Stimulated activated CD8-positive, alpha-beta memory T cell treated with anti-CD3 and anti-CD28 coated beads, Interleukin-4, amount 100 ng/mL, for 1 hour (primary cell): ENCODE measurements at places on chromosomes 5 and 9.

- DNase-seq, result no peak
These were observed 23.7 kb downstream of the KDM4C start for GRCh38 chr9:6781476-6781875.

- no peak for DNase-seq
These were observed 277.9 kb upstream of the CDH9 start for GRCh38 chr5:27316271-27316650.

- DNase-seq, result no peak
These were observed 10.1 kb downstream of the ROR2 start for GRCh38 chr9:91939978-91940377.

DNA sequence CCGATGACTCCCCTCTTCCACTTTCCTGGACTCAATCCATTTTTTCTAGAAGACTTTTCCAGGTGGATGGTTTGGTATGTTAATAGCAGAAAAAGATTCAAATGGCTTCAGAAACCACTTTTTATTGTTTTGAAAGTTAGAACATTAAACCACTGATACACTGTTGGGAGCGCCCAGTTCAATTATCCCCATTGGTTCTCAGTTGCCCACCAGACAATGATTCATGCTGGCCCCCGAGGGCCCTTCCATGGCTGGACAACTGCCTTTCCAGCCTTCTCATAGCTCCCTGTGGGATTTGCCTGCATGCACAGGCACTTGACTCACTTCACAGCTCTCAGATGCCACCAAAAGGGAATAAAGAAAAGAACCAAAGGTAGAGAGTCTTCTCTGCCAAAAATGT is 21.3 kb upstream of the ANKRD34B start:
- no peak for DNase-seq

GRCh38 chr5:95801961-95802360 is 20.6 kb downstream of the GLRX start:
- no peak for DNase-seq

- no peak for DNase-seq
These were observed 181.0 kb upstream of the GHR start for GRCh38 chr5:42242210-42242609.

DNA sequence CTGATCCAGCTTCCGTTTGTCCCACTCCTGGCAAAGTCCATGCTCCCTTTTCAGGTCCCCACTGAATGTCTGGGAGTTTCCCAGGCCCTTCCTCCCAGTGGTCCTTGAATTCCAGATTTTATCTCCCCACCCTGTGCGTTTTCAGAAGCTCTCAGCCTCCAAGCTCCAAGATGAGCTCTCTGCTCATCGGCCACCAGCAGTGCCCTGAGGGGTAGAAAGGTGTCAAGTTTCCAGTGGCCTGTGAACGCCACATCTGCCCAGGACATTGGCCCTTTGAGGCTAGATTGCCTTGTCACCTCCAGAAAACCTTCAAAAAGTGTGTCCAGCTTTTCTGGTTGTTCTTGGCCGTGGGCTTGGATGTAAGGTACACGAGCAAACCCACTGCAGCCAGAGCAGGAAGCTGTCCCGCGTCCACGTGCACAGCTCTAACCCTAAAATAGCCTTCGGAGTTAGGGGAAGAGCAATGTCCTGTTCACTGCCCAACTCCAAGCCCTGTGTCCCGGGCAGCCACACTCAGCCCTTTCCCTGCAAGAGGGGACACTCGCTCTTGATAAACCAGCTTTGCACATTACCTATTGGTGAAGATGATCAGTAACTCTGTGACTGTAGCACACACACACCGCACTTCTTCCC is 10.9 kb upstream of the LRRC14B start:
- DNase-seq, result no peak

GRCh38 chr5:123855609-123856008 is 343.6 kb downstream of the CSNK1G3 start:
- DNase-seq, result no peak

DNA sequence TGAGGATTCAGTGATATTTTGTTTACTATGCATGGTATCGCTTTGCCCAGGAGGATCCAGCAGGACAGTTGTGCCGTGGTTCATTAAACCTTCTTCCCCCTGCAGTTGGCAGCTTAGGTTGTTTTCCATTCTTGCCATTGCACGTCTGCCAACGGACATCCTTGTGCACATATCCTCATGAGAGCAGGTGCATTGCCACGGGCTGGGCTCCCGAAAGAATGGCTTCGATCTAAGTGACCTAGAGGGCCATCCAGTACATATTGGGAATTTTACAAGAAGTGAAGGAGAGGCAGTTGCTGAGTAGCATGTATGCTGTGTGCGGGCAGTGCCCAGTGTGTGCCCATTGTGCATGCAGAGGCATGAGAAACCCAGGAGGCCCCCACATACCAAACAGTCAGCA is 22.1 kb downstream of the HRH2 start:
- no peak for DNase-seq

- DNase-seq, result no peak
These were observed 203.5 kb upstream of the DAPK1 start for GRCh38 chr9:87294126-87294525.

- DNase-seq, result no peak
These were observed 1.0 kb downstream of the PHPT1 start for GRCh38 chr9:136849960-136850865.

DNA sequence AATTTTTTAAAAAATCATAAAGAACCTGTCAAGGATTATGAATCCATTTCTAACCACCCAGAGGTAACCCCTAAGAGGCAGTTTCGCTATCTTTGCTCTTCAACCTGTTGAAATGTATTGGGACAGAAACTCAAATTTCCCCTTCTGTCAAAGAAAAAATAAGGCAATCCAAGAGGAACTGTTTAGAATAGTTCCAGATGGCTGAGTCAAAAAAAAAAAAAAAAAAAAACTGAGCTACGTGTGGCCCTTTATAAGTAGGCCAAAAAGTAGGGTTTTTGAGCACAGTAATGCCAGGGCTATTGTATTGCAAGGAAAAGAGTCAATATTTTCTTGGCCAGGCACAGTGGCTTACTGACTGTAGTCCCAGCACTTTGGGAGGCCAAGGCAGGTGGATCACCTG is 94.9 kb downstream of the RAD23B start:
- DNase-seq, result no peak

GRCh38 chr5:123671042-123671441 is 159.1 kb downstream of the CSNK1G3 start:
- no peak for DNase-seq

DNA sequence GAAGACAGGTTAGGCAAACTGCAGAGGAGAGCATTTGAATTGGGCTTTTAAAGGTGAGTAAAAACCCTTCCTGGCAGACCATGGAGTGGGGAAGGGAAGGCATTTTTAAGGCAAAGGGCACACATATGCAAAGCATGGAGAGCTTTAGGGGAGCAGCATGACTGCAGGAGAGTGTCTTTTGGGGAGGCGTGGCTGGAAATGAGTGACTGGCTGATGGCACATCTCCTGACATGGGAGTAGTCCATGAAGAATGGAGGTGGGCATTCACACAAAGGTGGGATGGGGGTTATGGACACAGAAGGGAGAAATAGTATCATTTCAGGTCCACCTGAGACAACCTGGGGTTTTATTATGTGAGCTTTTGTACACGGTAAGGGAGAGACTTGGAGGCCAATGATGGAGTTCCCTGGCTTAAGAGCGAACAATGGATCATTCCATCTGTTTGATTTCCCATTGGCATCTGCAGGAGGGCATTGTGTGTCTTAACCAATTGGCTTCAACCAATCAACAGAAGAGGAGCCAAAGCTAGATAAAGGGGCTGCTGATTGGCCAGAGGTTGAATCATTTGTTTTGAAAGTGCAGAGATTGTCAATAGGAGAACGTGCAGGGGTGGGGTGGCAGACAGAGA is 2.1 kb downstream of the NSG2 start:
- no peak for DNase-seq

- no peak for DNase-seq
These were observed 112.3 kb downstream of the SMARCA2 start for GRCh38 chr9:2127486-2127885.

DNA sequence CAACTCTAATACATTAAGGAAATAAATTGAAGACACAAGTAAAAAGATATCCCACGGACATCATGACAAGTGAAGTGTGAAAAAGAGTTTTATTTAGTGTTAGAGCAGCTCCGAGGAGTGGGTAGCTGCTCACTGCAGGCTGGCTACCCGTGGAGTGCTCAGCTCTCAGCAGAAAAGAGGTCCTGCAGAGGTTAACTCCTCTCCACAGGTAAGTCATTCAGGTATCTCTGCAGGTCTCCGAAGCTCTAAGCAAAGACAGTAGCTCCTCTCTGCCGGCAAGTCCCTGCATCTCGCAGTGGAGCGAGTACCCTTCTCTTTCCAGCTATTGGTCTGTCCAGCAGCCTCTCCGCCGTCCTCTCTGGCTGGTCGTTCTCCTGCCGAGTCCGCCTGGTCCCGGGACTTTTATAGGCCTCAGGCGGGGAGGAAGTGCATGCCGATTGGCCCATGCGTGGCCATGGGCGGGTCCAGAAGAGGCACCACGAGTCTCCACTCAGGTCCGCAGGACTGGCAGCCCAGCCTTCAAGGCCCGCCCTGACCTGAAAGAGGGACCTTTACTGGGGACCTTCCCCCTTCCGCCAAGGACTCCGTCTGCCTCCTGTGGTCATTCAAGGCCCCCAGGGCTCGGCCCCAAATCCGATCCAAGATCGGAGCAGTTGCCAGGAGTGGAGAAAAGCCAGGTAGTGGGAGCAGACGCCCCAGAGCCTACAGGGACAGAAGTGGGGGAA is 29.9 kb downstream of the BTNL9 start:
- DNase-seq, result no peak

- DNase-seq, result no peak
These were observed 132.3 kb upstream of the COL5A1 start for GRCh38 chr9:134509281-134509680.

DNA sequence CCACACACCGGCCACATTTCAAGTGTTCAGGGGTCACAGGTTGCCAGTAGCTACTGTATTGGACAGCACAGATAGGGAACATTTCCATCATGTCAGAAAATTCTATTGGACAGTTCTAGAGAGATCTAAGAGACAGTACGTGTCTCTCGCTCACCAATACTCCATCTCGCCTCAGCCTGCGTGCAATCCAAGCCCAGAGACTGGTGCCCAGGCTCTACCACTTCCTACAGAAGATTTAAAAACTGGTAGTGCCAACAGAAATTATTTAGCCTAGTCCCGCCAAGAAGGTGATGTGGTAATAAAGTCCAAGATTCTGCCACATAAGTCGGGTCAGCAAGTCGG is 390 bp upstream of the SNX2 start:
- no peak for DNase-seq

GRCh38 chr5:14958188-14958587 is 86.6 kb upstream of the ANKH start:
- no peak for DNase-seq

GRCh38 chr5:168474319-168474718 is 12.0 kb upstream of the RARS1 start:
- no peak for DNase-seq

DNA sequence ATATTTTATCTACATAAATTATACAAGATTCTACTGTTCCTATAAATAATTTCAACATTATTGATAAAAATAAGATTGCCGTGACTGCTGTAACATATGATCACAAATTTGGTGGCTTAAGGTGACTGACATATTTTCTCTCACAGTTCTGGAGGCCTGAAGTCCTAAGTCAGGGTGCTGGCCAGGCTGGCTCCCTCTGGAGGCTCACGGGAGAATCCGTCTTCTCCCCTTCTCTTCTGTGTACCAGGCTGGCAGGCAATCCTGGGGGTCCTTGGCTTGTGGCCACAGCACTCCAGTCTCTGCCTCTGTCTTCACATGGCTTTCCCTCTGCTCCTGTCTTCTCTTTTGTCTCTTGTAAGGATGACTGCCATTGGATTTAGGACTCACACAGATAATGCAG is 31.7 kb upstream of the IRX2 start:
- no peak for DNase-seq

DNA sequence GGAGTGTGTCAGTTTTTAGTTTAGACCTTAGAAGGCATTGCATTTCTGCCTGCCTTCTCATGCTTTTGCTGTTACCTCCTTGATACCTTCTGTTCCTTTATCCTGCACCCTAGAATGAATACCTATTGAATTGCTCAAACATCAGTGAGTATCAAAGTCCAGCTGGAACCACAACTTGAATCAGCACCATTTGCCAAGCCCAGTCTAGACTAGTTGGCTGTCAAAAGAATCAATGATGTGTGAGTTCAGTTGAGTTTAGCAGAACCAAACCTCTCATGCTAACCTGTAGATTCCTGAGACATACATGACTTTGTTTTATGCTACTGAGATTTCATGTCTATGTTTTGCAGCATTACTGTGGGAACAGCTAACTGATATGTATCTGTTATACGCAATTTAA is 116.6 kb downstream of the FAM170A start:
- no peak for DNase-seq

GRCh38 chr5:122195802-122196394 is 66.6 kb downstream of the ZNF474 start:
- no peak for DNase-seq

DNA sequence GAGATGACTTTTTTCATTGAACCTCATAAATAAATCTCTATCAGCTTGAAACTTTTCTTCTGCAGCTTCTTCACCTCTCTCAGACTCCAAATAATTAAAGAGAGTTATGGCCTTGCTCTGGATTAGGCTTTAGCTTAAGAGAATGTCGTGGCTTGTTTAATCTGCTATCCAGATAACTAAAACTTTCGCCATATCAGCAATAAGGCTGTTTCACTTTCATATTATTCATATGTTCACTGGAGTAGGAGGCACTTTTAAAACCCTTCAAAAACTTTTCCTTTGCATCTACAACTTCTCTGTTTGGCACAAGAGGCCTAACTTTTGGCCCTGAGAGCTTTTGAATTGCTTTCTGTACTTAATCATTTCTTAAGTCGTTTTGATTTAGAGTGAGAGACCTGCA is 386.9 kb upstream of the FAM174A start:
- DNase-seq, result no peak

DNA sequence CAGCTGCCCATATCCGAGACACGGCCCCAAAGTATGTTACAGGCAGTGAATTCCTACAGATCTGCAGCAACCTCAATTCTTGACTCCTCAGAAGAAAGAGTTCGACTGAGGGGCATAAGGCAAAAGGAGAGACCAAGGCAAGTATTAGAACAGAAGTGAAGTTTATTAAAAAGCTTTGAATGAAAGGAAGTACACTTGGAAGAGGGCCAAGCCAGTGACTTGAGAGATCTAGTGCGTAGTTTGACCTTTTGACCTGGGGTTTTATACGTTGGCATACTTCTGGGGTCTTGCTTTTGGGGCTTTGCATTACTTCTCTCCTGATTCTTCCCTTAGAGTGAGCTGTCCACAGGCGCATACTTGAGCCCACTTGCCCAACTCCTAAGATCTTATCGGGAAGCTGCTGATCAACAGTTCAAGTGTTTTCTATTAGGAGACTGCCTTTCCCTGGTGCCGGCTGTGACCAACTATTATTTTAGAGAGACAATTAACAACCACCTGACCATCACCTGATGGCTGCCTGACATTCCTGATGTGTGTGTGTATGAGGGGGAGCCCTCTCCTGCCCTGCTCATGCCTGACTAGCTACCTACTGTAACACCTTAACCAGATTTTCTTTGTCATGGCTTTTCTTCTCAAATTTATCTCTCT is 1.5 kb upstream of the DEPDC1B start:
- DNase-seq, result no peak

GRCh38 chr9:115393976-115394775 is 276.2 kb upstream of the TNC start:
- no peak for DNase-seq
